RCC 7860 (cell line): ENCODE measurements at places on chromosomes 5 and 9.

DNA sequence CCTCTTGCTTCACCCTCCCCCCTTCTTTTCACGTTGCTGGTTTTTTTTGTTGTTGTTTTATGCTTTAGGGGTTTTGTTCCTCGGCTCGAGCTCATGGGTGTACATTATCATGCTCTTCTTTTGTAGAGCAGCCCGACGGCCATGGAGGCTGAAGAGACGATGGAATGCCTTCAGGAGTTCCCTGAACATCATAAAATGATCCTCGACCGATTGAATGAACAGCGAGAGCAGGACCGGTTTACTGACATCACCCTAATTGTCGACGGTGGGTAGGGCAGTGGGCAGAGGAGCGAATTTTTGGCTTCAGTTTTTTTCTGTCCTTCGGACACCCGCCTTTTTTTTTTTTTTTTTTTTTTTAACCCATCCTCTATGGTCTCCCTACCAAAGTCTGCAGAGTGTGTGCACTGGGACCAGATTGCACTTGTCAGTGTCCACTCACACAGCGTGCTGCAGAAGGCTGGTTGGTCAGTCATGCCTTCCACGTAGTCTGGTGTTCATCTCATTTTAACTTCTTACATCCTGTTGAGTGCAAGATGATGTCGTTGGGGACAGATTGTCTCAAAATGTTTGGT is 1.3 kb downstream of the ZNF131 start:
- DNase-seq = peak; percentile 61

- no peak for DNase-seq
These were observed 26.8 kb downstream of the ANP32B start for GRCh38 chr9:98009936-98010335.

GRCh38 chr5:74206579-74207550 is 433.7 kb downstream of the ENC1 start:
- DNase-seq = peak; percentile 57

DNA sequence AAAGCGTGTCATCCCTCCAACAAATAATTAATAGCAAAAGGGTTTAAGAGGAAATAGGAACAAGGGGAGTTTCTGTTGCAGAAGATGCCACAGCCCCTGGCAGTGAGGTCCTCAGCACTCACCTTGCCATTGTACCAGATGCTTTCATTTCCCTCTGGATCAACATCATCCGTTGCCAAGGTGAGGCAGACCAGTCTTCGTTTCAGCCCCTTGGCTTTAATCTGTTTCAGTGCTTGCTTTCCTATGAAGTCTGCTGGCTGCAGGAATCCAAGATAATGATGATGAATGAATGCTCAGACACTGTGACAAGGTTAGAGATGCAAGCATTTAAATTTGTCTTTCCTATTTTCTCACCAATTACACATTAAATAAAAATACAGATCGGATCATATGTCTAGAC is 20.0 kb upstream of the ARSB start:
- DNase-seq = no peak

GRCh38 chr9:11618241-11618805 is 1005.5 kb upstream of the PTPRD start:
- DNase-seq = no peak
